GM12892 (cell line): ENCODE measurements at places on chromosomes 7 and 10.

DNA sequence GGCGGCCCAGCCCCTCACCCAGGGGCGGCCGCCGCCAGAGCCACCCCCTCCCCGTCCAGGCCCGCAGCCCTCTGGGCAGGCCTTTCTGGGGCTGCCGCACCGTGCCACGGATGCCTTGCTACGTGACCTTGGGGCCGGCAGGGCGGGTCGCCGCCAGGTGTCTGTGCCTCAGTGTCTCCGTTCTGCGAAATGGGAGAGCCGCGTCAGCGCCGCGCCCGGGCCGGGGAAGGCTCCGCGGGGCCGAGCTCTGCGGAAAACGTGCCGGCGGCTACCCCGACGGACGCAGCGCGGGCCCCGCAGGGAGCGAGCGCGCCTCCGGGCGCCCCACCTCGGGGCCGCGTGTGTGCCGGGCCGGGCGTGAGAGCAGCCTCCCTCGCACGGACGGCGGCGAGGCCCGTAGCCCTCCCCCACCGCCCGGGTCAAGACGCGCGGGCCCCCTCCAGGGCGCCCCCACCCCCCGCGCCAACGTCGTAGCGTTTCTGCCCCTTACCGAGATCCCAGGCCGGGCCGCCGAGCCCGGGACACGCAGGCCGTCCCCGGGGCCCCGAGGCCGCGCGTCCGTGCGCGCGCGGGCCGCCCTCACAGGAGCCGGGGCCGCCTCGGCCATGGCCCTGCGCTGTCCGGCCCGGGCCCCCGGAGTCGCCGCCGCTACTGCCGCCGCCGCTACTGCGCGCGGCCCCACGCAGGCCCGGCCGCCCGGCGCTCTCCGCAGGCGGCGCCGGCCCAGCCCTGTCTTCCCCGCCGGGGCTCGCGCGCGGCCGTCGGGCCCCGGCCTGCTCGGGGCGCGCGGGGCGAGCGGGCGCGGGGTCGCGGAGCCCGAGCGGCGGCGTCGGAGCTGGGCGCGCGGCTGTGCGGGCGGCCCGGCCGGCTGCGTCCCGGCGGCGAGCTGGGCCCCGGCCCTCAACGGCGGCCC, 1.1 kb downstream of the ZNF777 start:
- peak; percentile 57 for DNase-seq

GRCh38 chr7:20474249-20474648, 141.2 kb upstream of the ABCB5 start:
- DNase-seq: no peak

DNA sequence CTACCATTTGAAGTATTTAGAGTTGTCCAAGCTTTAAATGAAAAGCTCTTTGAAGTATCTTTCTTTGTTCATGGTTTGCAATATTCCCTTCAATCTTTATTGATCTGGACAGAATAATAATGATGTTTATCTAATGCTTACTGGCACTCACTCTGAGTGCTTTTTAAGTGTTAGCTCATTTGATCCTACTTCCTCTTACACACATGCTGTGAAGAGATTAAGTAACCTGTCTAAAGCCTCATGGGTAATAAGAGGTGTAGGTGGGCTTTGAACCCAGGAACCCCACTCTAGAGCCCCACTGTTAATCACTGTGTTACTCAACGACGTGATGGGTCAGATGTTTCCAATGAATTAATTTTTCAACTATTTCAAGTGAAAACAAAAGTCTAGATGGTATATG, 31.1 kb upstream of the ADD3 start:
- DNase-seq: no peak

GRCh38 chr10:44389556-44389955, 4.7 kb upstream of the CXCL12 start:
- no peak for DNase-seq

- DNase-seq: peak; percentile 72
Observed at GRCh38 chr10:62610649-62611229, 193.8 kb upstream of the ADO start.

DNA sequence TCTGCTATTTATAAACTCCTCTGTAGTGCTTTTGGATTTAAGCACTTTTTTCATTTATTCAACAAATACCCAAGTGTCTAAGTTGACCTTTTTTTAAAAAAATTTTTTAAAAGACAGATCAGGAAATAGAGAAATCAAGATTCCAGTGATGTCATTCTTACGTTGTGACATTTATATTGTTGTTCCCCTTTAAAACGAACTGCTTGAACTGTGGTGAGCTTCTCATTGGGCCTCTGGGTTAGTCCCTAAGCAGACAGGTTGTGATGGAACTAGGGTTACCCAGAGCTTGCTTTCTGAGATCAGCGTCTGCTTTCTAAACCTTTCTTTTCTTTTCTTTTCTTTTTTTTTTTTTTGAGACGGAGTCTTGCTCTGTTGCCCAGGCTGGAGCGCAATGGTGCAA, 22.4 kb downstream of the GATA3 start:
- DNase-seq: no peak

- DNase-seq: no peak
Observed at GRCh38 chr10:18216482-18216881, 76.3 kb downstream of the CACNB2 start.

DNA sequence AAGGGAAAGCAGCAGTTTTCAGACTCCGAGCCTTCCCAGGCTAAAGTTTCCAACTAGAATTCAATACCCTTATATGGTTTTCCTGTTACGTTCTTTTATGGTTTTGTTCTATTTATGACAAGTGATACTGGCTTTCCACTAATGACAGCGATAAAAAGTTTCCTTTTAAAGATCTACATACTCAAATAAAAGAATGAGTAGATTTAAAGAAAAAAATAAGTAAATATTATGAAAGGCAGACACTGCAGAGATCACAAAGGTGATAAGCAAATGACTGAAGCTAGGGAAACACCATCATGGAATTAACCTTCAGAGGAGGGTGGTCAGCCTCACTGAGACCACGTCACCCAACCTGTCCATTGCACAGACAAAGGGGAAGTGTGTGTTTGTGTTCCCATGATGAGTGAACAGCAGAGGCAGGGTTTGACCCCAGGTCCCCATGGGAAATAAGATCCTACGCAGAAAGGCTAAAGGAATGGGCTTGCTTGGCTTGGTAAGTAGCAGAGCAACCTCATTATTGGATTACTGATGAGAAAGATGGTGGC, 4.0 kb downstream of the VSIR start:
- no peak for DNase-seq

- DNase-seq: no peak
Observed at GRCh38 chr10:98424295-98425254, 9.6 kb upstream of the PYROXD2 start.

GRCh38 chr10:80211786-80212185, 6.4 kb upstream of the ANXA11 start:
- DNase-seq: no peak

DNA sequence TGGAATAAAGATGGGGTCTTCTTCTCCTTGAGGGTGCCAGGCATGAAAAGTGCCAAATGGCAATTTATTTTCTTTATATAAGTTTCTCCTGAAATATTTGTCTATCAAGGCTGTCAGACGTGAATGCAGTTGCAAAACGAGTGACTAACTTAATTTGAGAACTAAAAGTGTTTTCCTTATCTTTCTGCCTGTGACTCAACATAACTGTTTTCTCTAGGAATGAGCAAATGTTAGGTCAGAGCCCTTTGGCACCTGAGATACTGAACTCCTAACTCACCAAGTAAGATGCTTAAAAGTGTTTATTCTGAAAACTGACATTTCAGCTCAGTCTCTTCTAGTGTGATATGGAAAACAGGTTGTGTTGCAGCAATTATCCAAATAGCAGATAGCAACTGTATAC, 197.0 kb downstream of the STK31 start:
- DNase-seq: no peak

DNA sequence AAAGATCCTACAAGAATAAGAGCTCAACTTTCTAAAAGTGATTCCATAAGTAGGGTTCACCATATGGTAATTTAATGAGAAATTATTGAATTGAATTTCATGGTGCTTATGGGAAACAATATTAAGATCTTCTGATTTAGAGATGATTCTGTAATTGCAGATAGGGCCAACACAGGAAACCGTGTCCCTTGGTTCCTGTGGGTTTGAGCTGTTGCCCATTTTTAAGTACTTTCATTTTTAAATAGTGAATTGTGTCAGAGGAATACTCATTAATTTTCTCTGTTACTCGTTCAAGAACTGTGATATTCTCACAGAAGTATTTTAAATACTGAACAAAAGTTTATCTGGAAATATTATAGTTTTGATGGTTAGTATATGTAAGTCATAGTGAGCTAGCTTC, 129.2 kb downstream of the SRI start:
- no peak for DNase-seq

DNA sequence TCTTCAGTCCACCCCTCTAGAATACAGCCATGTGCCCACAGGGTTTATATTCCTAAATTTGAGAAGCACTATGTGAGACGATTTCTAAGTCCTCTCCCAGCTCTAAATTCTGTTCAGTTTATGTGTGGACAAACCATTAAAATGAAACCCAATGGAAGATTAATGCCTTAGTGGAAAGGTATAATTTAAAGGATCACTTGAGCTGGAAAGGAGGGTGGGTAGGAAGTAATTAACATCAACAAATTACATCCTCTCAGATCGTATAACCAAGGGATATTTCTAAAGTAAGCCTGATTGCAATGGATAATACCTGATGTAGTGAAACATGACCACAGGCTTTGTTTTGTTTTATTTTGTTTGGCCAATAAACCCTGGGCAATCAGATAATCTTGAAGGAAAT, 511.0 kb upstream of the COBL start:
- DNase-seq: no peak

DNA sequence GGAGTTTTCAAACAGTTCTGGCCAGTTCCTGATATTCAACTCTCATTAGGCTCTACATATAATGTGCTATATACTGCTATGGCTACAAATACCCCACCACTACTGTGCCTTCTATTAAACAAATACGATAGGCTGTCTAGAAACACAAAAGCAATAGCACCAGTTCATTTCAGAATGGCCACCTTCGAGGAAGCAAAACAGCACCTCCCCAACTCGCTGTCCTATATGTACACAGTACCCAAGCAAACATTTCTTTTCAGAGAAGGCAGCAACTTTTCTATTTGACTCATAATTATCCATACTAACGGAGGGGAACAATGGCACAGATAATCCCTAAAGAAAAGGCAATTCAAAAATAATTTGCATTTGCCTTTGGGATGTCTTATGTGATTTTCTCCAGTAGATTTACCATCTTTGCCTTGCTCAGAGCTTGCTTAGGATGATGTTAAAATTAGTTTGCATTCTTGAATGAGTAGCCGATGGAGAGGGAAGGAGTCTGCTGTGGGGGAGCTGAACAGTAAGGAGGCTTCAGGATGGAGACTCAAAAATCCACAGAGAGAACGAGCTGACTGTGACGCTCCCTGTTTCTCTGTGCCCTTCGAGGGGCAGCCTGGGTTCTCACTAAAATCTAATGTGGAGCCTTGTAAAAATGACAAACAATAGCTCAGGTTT, 218.7 kb downstream of the FANK1 start:
- DNase-seq: no peak

DNA sequence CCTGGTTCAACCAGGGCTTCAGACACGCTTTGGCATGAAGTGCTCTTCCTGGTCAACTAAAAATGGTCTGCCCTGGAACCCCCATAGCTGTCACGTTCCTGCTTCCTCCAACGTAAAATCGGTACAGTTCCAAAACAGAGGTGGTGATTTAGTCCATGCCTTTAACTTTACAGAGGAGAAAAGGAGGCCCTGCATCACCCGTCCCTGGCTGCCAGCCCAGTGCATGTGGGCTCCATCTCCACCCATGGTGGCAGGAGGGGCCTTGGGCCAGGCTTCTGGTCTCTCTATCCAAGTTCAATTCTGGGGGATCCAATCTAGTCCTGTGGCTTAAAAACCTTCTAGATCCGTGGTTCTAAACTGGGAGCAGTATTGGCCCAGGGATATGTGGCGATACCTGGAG, 18.7 kb downstream of the ECHDC3 start:
- no peak for DNase-seq

- no peak for DNase-seq
Observed at GRCh38 chr7:149302222-149302621, 40.2 kb downstream of the ZNF783 start.

DNA sequence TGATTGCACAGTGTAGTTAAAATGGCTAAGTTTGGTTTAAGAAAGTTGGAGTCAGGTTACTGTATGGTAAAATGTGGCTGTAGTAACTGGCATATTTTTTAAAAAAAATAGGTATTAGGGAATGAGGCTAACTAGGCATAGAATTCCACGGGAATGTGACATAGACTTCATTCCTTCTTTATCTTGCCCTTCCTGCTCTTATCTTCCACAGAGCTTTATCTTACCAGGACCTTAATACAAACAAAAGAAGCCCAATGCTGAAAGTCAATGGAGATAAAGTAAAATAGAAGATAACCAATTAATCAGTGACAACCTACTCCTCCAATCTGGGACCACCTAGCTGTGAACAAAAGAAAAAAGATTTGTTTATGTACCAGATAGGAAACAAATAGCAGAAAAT, 58.1 kb downstream of the TET1 start:
- no peak for DNase-seq

- no peak for DNase-seq
Observed at GRCh38 chr7:143448429-143448828, 5.2 kb downstream of the TAS2R60 start.

DNA sequence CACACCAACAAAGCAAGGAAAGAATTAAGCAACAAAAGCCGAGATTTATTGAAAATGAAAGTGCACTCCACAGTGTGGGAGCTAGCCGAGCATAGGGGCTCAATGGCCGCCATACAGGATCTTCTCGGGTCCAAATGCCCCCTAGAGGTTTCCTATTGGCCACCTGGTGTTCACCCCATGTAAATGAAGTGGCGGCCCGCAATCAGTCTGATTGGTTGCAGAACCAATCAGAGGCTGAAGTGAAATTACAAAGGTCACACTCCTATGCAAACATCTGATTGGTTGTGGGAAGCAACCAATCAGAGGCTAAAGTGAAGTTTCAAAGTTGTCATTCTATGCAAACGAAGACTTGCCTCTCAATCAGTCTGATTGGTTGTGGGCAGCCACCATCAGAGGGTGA, 61.8 kb upstream of the SLC35B4 start:
- no peak for DNase-seq

- DNase-seq: no peak
Observed at GRCh38 chr7:112997831-112998230, 88.8 kb downstream of the GPR85 start.
